Smooth muscle cell of the umbilical artery (primary cell): ENCODE measurements at places on chromosomes 16 and 17. TPM values are rescaled to one million over a fixed set of nuclear protein-coding genes. Genes with fewer than 3 reads are reported as not detected.

TMEM132E gene
- under 0.01 TPM in 1 of 2 replicates, not detected in the other for total RNA-seq

TMUB2 gene
- total RNA-seq, result 24.5 and 26.4 TPM in 2 replicates

OR4D1 gene
- total RNA-seq, result not detected in 2 replicates

GAS2L2 gene
- not detected in 2 replicates for total RNA-seq

RNF112 gene
- 2.1 and 3.8 TPM in 2 replicates for total RNA-seq

USP43 gene
- total RNA-seq, result under 0.01 TPM in 1 of 2 replicates, not detected in the other

HASPIN gene
- total RNA-seq, result 1.2 and 4.1 TPM in 2 replicates

ZNF597 gene
- 3.0 and 3.3 TPM in 2 replicates for total RNA-seq

ATPAF2 gene
- 15.4 and 16.0 TPM in 2 replicates for total RNA-seq
